ENCODE measurements at places on chromosomes 6 and 20.

- peak; percentile 1 for DNase-seq
Measured at GRCh38 chr20:44032583-44033331, 118.1 kb downstream of the TOX2 start.

DNA sequence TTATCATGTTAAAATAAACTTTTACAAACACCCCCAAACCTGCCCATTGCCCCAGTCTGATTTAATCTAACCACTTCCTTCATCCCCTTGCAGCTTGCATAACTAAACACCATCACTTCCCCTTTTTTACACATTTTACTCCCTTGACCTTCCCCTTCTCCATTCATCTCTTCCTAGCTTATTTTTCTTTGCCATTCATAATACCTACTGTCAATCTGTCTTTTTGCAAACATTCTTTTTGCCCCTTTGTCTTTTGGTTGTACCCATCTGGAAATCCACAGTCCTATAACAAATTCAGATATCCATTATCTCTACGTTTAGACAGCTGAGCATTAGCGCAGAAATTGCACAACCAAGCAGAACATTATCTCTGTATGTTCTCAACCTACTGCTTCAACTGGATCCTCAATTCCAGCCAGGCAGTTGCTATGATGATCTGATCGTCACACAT is 51.2 kb downstream of the C6orf52 start:
- no peak for DNase-seq

- no peak for DNase-seq
Measured at GRCh38 chr6:31572041-31572911, at the start of gene LTA. Gene LTA, plus strand, starts transcription at chr6:31572289. Its CDS starts 454 bp downstream, at chr6:31572743.

- DNase-seq, result no peak
Measured at GRCh38 chr20:61454053-61454452, 202.0 kb downstream of the CDH4 start.

DNA sequence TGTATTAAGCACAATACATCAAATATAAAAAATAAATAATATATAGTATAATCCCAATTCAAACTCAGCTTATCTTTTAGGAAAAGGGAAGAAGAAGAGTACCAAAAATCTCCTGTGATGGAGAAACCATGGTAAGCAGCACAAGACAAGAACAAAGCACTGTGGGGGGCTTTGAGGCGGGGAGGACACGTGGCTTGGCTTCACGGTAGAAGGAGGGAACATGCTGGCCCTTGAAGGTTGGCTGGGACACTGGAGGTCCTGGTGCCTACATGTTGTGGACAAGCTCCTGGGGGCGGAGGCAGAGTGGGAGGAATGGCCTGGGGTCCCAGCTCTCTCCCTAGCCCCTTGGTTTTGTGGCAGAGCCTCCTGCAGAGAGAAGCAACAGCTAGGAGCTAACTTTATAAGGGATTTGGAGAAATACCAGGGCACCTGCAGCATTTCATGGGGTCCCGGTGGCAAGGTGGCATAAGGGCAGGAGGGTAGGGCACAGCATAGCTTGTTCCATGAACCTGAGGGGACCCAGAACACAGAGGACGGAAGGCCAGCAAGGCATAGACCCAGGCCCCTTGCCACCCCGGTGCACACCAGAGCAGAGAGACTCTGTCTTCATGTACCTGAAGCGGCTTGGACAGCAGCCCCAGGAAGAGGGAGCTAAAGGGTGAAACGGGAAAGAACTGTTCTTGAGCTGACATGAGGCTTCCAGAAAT is 72.0 kb downstream of the LY86 start:
- DNase-seq, result no peak
